ENCODE measurements at places on chromosomes 7 and 10.

DNA sequence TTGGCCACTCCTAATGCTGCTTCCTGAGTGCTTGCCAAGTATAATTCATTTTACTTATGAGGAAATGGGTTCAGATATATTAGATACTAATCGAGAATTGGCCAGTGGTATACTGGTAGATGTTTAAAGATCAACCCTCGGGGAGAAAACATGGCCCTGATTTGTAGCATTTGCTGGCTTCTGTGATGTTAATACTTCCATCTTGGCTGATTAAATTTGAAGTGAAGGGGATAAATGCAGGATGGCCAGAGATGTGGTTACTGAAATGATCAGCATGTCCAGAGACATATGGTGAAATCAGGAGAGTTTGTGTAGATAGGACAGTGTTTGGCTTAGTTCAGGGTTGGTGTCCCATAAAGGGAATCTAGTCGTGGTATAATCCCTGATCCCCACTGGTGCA is 11.2 kb downstream of the UBE2D4 start:
- no peak for DNase-seq

DNA sequence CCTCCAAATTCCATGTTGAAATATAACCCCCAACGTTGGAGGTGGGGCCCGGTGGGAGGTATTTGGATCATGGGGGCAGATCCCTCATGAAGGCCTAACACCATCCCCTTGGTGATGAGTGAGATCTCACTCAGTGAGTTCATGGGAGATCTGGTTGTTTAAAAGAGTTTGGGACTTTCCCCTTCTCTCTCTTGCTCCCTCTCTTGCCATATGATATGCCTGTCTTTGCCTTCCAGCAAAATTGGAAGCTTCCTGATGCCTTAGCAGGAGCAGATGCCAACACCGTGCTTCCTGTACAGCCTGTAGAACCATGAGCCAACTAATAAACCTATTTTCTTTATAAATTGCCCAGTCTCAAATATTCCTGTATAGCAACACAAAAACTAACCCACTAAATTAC is 55.7 kb upstream of the CDK1 start:
- DNase-seq = no peak

DNA sequence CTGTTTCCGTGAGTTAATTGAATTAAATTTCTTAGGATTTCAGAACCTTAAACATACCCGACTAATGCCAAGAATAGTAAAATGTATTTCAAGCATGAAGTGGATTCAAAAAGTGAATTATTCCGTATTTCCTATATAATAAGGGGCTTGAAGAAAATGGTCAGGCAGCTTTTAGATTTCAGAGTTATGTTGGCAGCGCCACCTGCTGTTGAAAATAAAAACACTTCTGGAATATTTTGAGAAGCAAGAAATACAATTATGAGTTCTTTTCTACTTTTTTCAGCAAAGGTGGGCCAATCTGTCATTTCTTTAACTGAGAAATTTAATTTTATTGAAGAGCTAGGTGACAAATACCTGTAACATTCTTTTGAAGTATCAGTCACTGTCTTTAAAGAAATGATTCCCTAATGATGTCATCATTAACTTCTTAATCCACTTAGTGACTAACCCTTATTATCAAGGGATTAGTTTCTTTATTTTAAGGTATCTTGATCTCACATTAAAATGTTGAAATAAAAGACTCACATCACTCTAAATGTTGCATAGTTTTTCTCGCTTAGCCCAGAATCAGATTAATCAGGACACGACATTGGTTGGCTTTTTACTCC is 36.6 kb upstream of the AGR3 start:
- peak; percentile 32 for DNase-seq

- DNase-seq = no peak
Measured at GRCh38 chr7:69803699-69804516, 205.6 kb downstream of the AUTS2 start.

GRCh38 chr10:103748020-103748419 is 107.4 kb downstream of the SH3PXD2A start:
- DNase-seq = no peak

GRCh38 chr7:87874066-87874465 is 2.1 kb downstream of the SLC25A40 start:
- no peak for DNase-seq

- DNase-seq = peak; percentile 88
Measured at GRCh38 chr7:13990319-13990983, 985 bp upstream of the ETV1 start.

GRCh38 chr7:158239290-158239981 is 348.2 kb downstream of the PTPRN2 start:
- DNase-seq = peak; percentile 76

GRCh38 chr10:133400624-133401424 is 6.9 kb downstream of the MTG1 start:
- DNase-seq = no peak

Measured in stomach (tissue), 19 donors.